ENCODE measurements at places on chromosomes 3 and 15. TPM values are rescaled to one million over a fixed set of nuclear protein-coding genes. Genes with fewer than 3 reads are reported as not detected.

DNA sequence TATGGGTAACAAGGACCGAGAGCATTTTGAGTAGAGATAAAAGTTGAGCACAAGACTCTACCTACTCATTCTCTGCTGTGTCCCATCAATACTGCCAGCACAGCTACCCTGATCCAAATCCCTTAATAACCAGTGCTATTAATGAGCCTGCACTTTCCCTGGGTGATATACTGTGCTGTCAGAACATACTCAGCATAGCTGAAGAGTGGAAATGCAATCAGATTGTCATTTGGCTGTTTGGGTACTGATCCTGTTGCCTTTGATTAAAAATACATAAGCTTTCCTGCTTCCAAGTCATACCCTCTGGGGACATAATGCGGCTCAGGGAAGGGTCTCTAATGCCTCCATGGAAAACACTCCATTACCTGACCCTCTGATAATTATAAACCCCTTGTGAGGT lies 917.5 kb downstream of the SQOR start:
- DNase-seq = no peak

Gene MESP1
- total RNA-seq = 1.7 TPM

- DNase-seq = no peak
Measured at GRCh38 chr3:69568458-69568857, 170.8 kb upstream of the MITF start.

Gene LMAN1L
- total RNA-seq = not detected

- no peak for DNase-seq
Measured at GRCh38 chr3:120764206-120764605, 21.7 kb downstream of the GTF2E1 start.

DNA sequence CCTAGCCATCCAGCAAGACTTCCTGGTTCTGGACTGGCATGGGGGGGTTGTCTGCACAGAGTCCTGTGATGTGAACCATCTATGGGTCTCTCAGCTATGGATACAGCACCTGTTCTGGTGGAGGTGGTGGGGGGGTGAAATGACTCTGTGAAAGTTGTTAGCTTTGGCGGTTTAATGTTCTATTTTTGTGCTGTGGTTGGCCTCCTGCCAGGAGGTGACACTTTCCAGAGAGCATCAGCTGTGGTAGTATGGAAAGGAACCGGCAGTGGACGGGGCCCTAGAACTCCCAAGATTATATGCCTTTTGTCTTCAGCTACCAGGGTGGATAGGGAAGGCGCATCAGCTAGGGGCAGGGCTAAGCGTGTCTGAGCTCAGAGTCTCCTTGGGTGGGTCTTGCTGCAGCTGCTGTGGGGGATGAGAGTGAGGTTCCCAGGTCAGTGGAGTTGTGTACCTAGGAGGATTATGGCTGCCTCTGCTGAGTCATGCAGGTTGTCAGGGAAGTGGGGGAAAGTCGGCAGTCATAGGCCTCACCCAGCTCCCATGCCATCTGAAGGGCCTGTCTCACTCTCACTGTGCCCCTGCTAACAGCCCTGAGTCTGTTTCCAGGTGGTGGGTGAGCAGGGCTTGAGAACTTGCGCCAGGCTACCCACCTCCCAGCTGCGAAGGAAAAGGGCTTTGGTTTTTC lies 7.1 kb upstream of the LARS2 start:
- peak; percentile 3 for DNase-seq

DNA sequence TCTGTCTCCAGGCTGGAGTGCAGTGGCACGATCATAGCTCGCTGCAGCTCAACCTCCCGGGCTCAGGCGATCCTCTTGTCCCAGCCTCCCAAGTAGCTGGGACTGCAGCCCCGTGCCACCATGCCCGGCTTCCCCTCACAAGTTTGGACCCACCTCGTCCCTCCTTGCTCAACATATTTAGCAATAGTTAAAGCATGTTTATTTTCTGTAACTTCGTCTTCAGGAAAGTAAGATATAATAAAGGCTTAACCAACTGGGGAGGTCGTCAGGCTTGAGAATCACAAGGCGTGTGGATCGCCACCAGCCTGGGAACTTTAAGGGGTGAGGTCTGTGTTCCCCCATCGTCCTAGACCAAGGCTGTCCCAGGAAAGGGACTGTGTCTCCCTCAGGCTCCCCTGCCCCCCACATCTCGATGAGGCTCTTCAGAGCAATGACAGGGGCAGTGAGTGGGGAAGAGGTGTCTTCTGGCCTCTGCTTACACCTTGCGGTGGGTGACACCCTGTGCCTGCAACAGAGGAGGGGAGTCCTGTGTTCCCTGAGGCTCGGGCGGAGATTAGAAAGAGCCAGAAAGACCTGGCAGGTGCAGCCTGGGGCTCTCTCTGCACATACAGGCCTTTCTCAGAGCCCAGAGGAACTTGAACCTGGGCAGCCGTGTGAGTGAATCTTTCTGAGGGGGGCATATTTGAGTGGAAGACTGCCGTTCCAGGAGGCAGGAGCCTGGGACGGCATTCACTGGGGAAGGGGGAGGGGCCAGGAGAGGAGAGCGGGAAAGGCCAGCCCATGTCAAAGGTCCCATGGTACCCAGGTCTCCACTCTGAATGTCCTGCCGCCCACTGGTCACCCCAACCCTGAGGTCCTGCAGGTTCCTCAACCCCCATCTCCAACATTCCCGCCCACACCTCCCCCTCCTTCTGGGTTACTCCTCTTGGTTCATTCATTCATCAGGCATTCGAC lies 152.3 kb downstream of the SMAD6 start:
- no peak for DNase-seq

DNA sequence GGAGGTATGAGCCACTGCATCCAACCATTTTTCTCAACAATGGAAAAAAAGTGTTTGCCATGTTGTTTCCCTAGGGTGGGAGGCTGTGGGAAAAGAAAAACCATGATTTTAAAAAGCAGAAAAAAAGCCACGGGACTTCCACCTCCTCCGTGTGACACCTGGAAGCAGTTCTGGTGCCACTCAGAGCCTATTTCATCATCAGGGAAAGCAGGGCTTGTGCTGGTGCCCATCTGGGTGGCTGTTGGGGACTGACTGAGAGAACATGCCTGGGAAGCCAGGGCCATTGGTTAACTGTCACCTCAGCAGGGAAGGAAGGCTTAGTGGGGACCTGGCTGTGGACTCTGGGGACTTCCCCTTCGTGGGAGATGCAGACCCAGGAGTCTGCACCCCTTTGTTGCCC lies 7.3 kb downstream of the RNU5B-1 start:
- no peak for DNase-seq

DNA sequence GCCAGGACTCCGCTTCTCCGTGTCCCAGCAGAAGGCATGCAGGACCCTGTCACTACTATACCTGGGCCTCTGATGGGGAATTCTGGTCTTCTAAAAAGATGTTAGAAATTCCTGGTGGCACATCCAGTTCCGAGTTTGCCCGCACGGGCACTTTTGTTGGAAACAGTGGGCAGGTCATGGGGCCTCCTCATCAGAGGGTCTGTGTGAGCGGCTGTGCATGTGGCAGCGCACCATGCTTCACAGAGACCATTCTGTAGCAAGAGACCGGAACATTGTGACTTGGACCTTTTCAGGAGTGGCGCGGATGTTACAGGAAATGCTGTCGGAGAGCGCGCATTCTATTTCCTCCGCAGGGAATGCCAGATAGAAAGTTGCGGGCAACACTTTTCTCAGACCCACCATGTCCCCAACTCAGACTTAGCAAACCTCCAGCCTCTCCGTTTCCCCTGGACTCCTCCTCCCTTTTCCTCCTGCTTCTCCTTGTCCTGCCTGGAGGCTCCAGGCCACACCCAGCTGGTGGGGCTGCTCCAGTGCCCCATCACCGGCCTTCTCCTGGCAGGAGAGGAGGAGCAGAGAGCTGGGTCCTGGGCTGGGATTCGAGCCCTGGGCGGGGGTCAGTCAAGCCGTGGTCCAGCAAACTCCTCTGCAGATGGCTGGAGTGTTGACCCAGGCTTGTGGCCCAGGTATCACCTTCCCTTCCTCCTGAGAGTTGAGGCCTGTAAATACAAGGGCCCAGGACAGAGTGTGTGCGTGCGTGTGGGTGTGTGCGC lies 46.6 kb downstream of the KLF13 start:
- no peak for DNase-seq

DNA sequence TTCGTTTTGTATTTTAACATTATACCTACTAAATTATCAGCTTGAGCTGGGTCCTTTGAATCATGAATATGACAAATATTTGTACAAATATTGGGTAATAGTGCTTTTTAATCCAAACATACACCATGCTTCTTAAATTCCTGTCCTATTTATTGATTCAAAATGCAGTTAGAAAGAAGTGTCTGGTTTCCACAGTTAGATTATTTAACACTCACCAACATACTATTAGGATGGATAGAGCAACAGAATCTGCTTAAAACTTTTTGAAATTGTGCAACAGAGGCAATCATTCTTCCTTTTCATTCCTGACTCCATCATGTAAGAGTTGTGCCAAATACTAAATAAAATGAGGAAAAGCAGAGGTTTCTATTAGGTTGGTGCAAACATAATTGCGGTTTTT lies 281.2 kb downstream of the LSAMP start:
- no peak for DNase-seq

DNA sequence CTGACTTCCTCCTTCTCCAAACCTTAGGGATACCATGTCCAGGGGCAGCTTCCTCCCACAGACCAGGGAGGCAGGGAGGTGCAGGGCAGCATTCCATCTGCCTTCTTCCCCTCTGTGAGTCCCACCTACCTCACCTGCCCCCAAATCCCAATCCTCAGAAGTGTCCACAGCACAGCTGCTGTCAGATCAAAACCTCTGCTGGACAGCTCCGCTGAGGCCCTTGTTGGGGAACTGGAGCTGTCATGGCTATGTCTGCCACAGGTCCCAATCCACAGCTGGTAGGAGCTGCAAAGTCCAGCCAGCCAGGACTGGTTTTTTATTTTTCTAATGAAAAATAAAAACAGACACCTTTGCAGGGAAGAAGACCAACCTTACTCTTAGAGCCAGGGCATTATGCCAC lies 40.7 kb upstream of the TBC1D21 start:
- DNase-seq = no peak

DNA sequence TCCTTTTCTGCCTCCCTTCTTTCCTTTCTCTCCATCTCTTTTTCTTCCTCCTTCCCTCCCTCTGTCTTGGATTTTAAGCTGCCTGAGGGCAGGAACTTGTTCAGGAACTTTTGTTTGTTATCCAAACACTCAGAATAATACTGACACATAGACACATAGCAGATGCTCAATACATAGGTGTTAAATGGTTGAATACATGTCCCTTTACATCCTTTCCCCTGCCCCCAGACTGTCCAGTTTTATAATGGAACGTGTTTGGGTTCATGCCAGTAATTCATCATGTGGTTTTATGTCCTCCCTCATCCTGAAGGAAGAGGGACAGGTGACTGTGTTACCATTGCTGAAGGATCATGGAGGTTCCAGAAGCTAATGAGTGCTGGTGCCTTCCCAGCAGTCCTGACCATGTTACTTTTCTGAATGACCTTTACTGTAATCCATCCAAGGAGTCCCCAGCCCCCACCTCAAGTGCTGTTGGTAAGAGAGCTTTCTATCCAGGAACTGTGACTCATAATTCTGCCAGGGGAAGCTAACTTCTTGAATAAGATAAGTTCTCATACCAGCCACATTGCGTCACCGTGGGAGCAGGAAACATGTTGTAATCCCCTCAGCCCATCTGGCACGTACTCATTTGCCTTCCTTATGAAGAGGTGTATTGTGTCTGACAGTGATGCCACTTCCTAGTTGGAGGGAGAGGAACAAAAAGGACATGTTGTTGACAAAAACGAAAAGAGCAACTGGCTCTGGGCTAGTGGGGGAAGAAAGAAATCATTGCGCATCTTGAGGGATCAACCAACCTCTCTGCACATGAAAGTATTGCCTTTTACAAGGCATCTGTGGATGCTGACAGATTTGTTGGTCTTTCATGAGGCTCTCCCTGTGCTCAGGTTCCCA lies 52.4 kb downstream of the IL1RAP start:
- peak; percentile 99 for DNase-seq

GRCh38 chr3:157123621-157124020 lies 36.3 kb downstream of the CCNL1 start:
- no peak for DNase-seq

Gene IRAK2
- 11.1 TPM for total RNA-seq

GRCh38 chr3:16789344-16790120 lies 95.2 kb upstream of the PLCL2 start:
- no peak for DNase-seq

Gene CLCN2
- 6.5 TPM for total RNA-seq

- DNase-seq = no peak
Measured at GRCh38 chr15:45134682-45135604, 5.1 kb downstream of the DUOX1 start.

GRCh38 chr3:21785765-21786437 lies 34.9 kb upstream of the ZNF385D start:
- DNase-seq = peak; percentile 18

- no peak for DNase-seq
Measured at GRCh38 chr3:26058901-26059321, 269.0 kb downstream of the OXSM start.

DNA sequence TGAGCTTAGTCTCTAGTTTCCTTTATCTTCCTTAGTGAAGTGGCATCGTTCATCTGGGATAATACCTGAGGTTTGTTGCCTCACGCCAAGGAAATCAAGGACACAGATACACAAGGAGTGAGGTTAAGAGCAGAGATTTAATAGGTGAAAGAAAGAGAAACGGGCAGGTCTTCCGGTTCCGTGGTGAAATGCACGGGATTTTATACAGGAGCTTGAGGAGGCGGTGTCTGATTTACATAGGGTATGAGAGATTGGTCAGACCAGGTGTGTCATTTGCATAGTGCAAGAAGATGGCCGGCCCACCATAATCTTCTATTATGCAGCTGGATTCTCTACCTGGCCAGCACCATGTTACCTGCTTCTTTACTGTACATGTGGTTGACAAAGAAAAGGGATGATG lies 17.2 kb downstream of the ARRDC4 start:
- DNase-seq = no peak

- no peak for DNase-seq
Measured at GRCh38 chr3:190455828-190456227, 6.1 kb upstream of the TMEM207 start.

Gene FETUB
- not detected for total RNA-seq
